ENCODE measurements at places on chromosomes 11 and 22. TPM values are rescaled to one million over a fixed set of nuclear protein-coding genes. Genes with fewer than 3 reads are reported as not detected.

The FREY1 gene
- 2.3 TPM for total RNA-seq

- H3K36me3 ChIP-seq, result peaks cover 18% of the 10 kb centered on the region
- no peaks in the 10 kb centered on the region for H3K27me3 ChIP-seq
- no peak overlapping the region for H3K4me3 ChIP-seq
- H3K27ac ChIP-seq, result peak overlapping the region; percentile 83
Measured at GRCh38 chr22:29994943-29995342, 85.3 kb upstream of the HORMAD2 start.

GRCh38 chr11:133163463-133164419 is 368.6 kb downstream of the OPCML start:
- no peak overlapping the region for H3K27ac ChIP-seq
- no peak overlapping the region for H3K4me3 ChIP-seq
- peaks cover 65% of the 10 kb centered on the region for H3K27me3 ChIP-seq
- DNase-seq, result no peak
- H3K4me1 ChIP-seq, result peaks cover 5% of the 10 kb centered on the region

DNA sequence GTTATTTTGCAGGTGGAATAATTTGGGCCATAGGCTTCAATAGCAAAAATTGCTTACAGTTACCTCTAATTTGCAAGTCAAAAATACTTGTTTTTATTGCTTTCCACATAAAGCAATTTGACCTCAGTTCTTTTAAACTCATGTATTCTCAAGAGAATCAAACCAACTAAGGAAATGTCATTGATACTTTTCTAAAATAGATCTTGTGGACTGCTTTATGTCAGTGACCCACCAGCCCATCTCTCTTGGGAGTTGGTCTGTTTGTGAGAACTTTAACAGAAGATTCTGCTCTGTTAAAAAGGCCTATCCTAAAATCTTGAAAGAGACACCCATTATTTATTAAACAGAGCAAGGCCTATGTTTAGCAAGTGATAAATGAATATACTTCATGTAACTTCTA is 75.2 kb downstream of the DDIAS start:
- peaks cover 4% of the 10 kb centered on the region for H3K4me1 ChIP-seq
- H3K27ac ChIP-seq, result no peak overlapping the region
- H3K27me3 ChIP-seq, result no peaks in the 10 kb centered on the region
- DNase-seq, result no peak
- no peak overlapping the region for H3K4me3 ChIP-seq
- peaks cover 1% of the 10 kb centered on the region for H3K36me3 ChIP-seq

DNA sequence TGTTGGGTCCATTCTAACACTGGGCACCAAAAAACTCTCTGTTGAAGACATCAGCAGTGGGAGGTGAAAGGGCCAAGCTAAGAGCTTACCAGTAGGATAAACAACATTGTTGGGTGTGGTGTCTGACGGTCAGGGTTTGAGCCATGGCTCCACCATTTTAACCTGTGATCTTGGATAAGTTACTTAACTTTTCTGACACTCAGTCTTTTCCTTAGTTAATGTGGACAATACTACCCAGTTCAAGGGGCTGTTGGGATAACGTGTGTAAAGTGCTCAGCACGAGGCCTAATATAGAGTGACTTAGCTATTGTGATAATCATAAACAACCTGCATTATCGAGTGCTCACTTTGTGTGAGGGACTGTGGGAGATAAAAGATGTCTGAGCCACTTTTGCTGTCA is 6.1 kb downstream of the UCP3 start:
- no peak overlapping the region for H3K27ac ChIP-seq
- no peak for DNase-seq
- H3K27me3 ChIP-seq, result no peaks in the 10 kb centered on the region

DNA sequence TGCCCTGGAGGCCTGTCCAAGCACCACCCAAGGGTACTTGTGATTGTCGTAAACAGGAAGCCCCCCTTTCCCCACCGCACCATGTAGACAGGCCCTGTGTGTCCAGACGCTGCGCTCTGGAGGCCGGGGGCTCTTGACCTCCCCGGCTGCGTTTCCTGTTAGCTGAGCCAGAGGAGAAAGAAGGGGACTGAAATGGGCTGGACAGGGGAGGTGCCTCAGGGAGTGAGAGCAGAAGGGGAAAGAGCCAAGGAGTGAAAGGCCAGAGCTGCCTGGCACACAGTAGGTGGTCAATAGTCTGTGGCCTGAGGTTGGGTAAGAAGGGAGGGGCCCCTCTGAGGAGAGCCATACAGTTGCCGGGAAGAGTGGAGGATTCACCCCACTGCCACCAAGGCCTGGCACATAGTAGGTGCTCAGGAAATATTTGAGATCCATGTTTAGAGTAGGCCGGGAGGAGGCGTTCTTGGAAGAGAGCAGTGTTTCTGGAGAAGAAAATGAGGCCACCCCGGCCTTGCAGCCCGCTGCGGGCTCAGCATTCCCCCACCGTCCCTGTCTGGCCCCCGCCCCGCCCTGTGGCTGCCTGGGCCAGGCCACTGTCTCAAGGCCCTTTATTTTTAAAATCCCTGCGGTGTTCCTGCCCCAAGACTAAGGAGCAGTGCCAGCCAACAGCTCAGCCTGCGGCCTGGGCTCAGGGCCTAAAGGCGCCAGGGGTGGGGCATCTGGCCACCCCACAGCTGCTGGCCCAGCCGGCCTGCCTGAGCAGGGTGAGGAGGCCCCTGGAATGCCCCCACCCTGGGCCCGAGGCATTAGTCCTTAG is 13.6 kb upstream of the CDC42EP1 start:
- no peaks in the 10 kb centered on the region for H3K36me3 ChIP-seq
- peaks cover 41% of the 10 kb centered on the region for H3K4me1 ChIP-seq
- peak overlapping the region; percentile 96 for H3K27ac ChIP-seq
- no peaks in the 10 kb centered on the region for H3K27me3 ChIP-seq
- no peak overlapping the region for H3K4me3 ChIP-seq

GRCh38 chr11:68988491-68988890 is 7.7 kb upstream of the MRGPRD start:
- no peak overlapping the region for H3K27ac ChIP-seq
- DNase-seq, result no peak
- no peak overlapping the region for H3K4me3 ChIP-seq

All from mesothelial cell of epicardium (in vitro differentiated cells).